Stimulated activated CD4-positive, alpha-beta T cell treated with anti-CD3 and anti-CD28 coated beads, Interleukin-1b, Interleukin-23, amount 100 ng/mL, for 24 hours (primary cell): ENCODE measurements at places on chromosomes 6 and 20.

GRCh38 chr6:35014341-35014740 is 125.3 kb downstream of the ANKS1A start:
- no peak for DNase-seq

DNA sequence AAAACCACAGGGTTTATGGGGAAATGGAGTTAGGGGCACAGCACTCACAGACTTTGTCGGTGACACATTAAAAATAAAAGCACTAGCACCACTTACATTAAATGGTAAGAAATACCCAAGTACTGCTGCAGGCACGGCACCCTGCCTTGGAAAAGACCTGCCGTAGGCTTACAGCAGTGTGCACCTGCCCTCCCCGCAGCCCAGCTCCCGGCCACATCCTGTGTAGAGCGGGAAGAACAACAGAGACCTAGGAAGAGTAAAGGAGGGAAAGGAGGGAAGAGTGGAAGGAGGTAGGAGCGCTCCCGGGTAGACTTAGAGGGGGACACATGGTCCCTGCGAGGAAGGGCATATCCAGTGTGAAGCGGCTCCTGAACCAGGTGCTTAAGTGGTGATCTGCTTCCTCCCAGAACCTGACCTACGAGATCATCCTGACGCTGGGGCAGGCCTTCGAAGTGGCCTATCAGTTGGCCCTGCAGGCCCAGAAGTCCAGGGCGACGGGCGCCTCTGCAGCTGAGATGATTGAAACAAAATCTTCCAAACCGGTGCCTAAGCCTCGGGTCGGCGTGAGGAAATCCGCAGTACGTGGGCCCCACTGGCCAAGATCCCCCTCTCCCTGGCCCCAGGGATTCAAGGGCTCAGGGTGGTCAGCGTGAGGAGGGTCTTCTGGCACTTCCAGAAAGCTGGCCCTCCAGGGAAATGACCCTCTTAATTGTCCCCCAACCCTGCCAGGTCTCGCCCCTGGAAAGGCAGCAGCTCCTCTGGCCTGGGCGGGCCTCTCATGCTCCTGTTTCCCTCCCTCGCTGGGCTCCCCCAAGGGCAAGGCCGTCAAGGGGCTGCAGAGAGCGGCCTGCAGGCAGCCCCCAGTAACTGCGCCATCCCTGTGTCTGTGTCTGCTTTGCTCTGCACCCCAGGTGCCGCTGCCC is 55.5 kb downstream of the TCP11 start:
- no peak for DNase-seq

GRCh38 chr20:7302250-7302649 is 534.8 kb downstream of the BMP2 start:
- no peak for DNase-seq

GRCh38 chr6:90044833-90045381 is 150.6 kb downstream of the GJA10 start:
- no peak for DNase-seq

DNA sequence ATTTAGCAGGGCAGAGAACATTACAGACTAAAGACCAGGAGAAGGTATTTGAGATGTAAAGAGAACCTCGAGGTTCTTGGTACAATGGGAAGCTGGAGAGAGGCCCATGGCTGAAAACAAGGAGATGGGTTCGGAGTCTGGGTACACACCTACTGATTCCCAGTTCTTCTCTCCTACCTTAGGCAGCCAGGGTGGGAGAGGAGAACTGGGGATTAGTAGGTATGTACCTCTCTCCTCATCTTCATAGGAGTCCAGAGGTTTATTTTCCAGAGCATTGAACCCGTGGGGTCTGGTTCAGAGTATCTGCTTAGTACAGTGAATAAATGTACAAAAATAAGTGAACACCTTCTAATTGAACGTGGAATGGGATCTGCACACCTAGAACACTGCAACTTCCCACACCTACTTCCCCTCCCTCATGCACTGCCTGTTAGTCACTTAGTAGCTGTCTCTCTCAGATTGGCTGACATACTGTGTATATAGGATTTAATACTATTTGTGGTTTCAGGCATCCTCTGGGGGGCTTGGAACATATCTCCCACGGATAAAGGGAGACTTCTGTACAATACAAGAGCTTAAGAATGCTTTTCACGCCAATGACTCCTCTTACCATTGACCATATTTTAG is 23.5 kb upstream of the NUP153 start:
- DNase-seq: no peak

GRCh38 chr6:63188828-63189227 is 22.4 kb upstream of the FKBP1C start:
- no peak for DNase-seq
